ENCODE measurements at places on chromosomes 6 and 20. TPM values are rescaled to one million over a fixed set of nuclear protein-coding genes. Genes with fewer than 3 reads are reported as not detected.

- no peak for DNase-seq
These were observed 37.5 kb downstream of the FKBP5 start for GRCh38 chr6:35651244-35651643.

GRCh38 chr6:4904461-4905025 lies 99.3 kb downstream of the RPP40 start:
- no peak for DNase-seq

- DNase-seq: no peak
These were observed 73.2 kb upstream of the CITED2 start for GRCh38 chr6:139447656-139447975.

DNA sequence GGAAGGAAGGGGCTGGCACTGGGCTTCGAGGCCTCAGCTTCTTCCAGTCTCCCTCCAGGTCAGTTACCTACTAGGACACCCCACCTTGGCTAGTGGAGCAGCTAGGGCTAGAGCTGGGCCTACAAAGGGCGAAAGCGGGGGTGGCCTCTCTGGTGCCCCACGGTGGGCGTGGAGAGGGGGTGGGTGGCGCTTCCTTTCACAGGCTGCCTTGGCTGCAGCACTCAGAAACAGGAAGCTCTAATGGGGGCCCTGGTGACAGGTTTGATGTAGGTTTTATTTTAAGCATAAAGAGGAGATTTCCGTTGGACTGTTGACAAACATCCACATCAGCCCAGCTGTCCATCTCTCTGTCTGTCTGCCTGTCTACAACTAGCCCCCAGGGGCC lies 13.4 kb downstream of the FAM110A start:
- no peak for DNase-seq

GRCh38 chr20:50279988-50280850 lies 89.6 kb downstream of the CEBPB start:
- no peak for DNase-seq

DNA sequence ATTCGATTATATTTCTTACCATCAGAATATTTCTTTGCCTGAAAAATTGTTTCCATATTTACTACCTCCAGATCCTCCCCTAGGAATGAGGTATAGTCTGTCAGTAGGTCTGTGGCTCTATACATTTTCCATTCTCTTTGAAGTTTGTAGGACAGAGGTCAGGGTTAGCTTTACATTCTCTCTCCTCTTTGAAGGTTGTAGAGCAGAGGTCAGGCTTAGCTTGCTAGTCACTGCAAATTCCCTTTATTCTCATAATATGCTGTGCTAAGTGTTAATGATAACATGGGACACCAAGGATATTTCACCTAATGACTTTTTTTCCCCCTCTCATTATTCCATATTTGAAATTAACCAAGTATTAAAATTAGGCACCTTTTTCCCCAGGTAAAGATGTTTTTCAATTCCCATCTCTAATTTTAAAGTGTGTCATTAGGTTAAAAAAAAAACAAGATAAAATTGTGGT lies 411.2 kb downstream of the PHF3 start:
- DNase-seq: no peak

DNA sequence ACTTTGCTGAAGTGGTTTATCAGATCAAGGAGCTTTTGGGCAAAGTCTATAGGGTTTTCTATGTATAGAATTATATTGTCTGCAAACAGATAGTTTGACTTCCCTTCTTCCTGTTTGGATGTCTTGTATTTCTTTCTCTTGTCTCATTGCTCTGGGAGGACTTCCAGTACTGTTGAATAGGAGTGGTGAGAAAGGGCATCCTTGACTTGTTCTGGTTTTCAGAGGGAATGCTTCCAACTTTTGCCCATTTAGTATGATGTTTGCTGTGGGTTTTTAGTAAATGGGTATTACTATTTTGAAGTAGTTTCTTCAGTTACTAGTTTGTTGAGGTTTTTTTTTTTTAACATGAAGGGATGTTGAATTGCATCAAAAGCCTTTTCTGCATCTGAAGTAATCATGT lies 36.1 kb downstream of the KCNS1 start:
- DNase-seq: no peak

- no peak for DNase-seq
These were observed 38.0 kb upstream of the POU5F1 start for GRCh38 chr6:31208506-31208905.

DNA sequence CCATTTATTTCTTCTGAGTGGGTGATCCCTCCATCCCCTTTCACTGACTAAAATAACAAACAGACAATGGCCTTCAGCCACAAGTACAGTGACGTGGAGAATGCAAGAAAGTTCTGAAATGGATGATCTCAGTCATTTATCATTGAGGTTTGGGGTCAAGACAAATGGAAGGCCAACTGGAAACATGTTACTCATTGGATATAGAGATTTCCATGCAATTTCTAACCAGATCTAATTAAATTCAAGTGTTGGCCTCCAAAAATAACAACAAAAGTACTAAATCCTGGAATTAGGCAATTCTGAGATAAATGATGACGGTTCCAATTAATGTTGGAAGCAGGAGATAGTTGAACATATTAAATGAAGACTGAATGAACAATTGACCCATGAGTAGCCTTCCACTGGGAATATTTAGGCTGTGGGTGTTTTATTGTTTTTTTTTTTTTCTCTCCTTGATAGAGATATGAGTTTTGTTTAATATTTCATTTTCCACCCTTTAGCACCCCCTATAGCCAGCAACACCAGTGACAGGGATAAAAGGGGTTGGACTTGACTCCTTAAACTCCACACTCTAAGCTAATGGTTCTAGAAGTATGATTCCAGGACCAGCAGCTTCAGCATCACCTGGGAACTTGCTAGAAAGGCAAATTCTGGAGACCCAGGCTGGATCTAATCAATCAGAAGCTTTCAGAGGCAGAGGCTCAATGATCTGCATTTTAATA lies 112.8 kb downstream of the BCAS1 start:
- no peak for DNase-seq

DNA sequence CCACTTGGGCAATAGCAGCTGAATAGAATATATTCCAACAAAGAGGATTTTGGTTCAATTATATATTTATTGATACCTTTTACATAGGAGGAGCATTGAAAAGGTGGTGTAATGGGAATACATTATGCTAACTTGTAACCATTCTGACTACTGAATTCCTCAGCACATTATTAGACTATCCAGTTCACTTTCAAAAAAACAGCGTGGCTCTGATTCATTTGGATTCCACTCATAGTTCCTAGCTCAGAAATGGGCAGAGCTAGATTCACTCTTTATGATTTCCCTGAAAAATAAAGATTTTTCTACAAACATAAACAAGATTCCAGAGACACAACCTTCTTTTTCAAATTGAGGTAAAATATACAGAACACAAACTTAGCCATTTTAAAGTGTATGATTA lies 9.2 kb upstream of the TRERF1 start:
- no peak for DNase-seq

DNA sequence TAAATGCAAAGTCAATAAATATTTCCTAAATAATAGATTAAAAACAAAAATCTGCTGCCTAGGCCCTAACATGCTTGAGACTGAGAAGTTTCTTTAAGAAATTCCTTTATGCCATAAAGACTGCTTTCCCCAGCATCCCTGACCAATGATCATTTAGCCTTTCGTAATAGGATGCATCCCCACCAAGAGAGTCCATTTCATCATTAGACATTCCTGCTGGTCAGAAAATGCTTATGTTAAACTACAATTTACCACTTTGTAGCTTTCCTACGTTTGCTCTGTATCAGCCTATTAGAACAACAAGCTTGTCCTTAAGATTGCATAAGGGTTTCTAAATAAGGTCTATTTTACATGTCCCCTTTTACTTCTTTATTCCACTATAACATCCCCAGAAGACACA lies 59.8 kb upstream of the HSF2 start:
- DNase-seq: no peak

- no peak for DNase-seq
These were observed 11.7 kb upstream of the HCK start for GRCh38 chr20:32040142-32040953.

- DNase-seq: no peak
These were observed 364.5 kb upstream of the CITED2 start for GRCh38 chr6:139738801-139739455.

- no peak for DNase-seq
These were observed 6.0 kb downstream of the SRC start for GRCh38 chr20:37351689-37352607.

GRCh38 chr20:55580475-55580874 lies 424.8 kb downstream of the CBLN4 start:
- no peak for DNase-seq

GRCh38 chr20:62639765-62640164 lies 2.5 kb upstream of the SLCO4A1 start:
- no peak for DNase-seq

DNA sequence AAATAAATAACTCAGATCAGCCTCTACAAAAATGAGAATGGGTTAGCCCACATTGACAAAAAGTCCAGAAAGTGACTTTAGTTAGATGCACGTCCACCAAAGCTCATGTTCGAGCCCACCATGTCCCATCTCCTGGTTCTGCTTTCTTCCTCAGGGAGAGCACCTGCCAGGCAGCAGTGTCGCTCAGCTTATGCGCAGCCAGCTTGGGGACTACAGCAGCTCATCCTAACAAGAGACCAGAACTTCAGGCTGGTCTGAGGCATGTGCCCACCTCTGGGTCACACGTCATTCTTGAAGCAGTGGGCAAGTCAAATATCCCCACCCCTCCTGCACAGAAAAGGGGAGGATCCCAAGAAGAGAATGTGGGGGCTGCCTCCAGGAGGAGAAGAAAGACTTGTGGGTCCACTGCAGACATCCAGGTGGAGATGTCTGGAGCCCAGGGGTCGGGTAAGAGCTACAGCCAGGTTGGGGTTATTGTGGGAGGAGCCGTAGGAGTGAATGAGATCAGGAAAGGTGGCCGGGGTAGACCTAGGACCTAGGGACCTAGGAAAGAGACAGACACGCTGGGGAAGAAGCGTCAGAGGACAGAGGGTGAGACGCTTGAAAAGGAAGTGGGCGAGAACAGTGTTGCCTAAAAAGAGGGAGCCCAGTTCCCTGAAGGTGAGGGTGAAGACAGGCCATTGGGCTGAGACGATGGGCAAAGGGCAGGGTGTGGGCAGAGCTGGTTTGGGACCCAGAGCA lies 52.5 kb downstream of the SSR1 start:
- DNase-seq: no peak

DNA sequence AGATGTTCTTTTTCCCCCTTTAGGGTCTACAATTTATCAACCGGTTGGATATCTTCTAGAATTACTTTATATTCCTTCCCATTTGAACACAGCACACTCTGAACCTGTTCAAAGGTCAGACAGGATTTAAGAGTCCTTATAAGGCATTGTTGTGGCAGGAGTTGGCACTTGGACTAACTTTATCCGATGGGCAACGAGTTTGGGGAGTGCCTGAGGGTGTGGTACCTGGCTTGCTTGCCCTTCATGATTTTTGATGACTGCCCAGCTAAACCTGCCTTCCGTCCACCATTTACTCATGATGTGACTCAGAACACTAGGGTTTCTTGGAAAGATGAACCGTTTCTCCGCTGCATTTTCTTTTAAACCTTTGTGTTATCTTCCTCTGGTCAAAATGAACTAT lies 285.2 kb downstream of the FOXC1 start:
- DNase-seq: peak; percentile 26

DNA sequence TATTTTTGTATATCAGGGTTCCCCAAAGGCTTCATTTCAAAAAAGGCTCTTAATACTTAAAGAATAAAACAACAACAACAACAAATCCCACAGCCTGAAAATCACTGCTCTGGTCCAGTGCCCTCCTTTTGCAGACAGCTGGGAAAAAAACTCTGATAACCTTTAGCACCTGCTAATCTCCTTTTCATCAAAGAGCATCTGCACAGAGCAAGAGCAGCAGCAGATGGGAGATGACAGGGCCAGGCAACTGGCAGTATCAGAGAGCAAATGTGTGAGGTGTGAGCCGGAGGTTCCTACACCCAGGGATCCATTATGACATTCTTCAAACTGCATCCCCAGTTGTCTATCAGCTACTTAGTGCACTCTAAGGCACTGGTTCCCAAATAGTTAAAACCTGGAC lies 25.7 kb downstream of the TTI1 start:
- DNase-seq: no peak

DNA sequence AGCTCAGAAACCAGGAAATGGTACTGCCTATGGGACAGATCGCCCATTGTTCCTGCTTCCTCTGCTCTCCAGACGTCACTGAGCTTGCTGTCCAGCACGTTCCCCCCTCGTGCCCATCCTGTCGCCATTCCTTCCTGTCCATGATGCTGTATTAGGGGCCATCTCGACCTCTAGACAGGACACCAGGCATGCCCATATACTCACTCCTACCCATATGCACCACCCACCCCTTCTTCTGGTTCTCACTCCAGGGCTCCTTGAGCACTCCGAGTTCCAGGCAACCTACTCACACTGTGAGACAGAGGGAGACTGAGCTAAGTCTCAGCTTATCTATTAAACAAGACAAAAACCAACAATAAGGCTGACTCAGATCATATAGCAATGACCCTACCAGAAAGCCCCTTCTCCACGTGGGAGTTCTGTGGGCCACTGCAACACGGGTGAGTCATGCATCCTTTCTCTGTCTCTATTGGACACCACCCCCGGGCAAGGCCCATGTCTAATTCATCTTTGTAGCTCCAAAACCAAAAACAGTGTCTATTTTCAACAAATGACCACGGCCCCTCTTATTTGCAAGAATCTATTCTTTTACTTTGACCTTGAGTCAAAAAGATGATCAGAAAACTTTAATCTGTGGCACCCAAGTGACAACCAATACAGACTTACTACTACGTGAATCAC lies 65.7 kb downstream of the PSMG4 start:
- no peak for DNase-seq

GRCh38 chr6:44682987-44683779 lies 295.7 kb downstream of the CDC5L start:
- no peak for DNase-seq

The NFS1 gene
- 39.7 TPM for total RNA-seq

The DYNLT2 gene
- total RNA-seq: 2.6 TPM

The SRMS gene
- total RNA-seq: 0.66 TPM

The IMPG1 gene
- total RNA-seq: not detected

The CD83 gene
- total RNA-seq: 4.0 TPM

The KIF25 gene
- total RNA-seq: not detected

The MDFI gene
- total RNA-seq: 75.8 TPM
